ENCODE measurements at places on chromosomes 2 and 18. TPM values are rescaled to one million over a fixed set of nuclear protein-coding genes. Genes with fewer than 3 reads are reported as not detected.

GRCh38 chr2:101273056-101273455, 20.4 kb downstream of the CNOT11 start:
- DNase-seq: no peak

GATA6 gene
- 76.2 TPM for total RNA-seq

FHOD3 gene
- 311 TPM for total RNA-seq

ALLC gene
- not detected for total RNA-seq

IL37 gene
- total RNA-seq: not detected

All from cardiac septum (tissue), 1 donor.